CD8-positive, alpha-beta memory T cell (primary cell): ENCODE measurements at places on chromosomes 1 and 21.
A peak's percentile ranks its signal among the peaks of the same experiment; 100 is the strongest.

- DNase-seq, result no peak
Observed at GRCh38 chr1:228084325-228084724, 1.8 kb downstream of the ARF1 start.

- peak; percentile 46 for DNase-seq
Observed at GRCh38 chr1:66788231-66788939, 12.7 kb downstream of the INSL5 start.

GRCh38 chr1:12157366-12158231 lies 9.2 kb upstream of the TNFRSF1B start:
- DNase-seq, result no peak

- no peak for DNase-seq
Observed at GRCh38 chr1:230594214-230594773, 48.0 kb upstream of the COG2 start.

- no peak for DNase-seq
Observed at GRCh38 chr1:22030473-22030872, 22.0 kb upstream of the CDC42 start.

DNA sequence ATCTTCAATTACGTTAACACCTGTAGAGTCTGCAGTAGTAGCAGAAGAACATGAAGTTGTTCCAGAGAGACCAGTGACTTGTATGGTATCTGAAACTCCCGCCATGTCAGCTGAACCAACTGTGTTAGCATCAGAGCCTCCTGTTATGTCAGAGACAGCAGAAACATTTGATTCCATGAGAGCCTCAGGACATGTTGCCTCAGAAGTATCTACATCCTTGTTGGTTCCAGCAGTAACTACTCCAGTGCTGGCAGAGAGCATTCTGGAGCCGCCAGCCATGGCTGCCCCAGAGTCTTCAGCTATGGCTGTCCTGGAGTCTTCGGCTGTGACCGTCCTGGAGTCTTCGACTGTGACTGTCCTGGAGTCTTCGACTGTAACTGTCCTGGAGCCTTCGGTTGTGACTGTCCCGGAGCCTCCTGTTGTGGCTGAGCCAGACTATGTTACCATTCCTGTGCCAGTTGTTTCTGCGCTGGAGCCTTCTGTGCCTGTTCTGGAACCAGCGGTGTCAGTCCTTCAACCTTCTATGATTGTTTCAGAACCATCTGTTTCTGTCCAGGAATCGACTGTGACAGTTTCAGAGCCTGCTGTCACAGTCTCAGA lies 10.3 kb downstream of the SON start:
- no peak for DNase-seq

- no peak for DNase-seq
Observed at GRCh38 chr1:208211921-208212843, 32.0 kb downstream of the PLXNA2 start.
